ENCODE measurements at places on chromosomes 3 and 15.

DNA sequence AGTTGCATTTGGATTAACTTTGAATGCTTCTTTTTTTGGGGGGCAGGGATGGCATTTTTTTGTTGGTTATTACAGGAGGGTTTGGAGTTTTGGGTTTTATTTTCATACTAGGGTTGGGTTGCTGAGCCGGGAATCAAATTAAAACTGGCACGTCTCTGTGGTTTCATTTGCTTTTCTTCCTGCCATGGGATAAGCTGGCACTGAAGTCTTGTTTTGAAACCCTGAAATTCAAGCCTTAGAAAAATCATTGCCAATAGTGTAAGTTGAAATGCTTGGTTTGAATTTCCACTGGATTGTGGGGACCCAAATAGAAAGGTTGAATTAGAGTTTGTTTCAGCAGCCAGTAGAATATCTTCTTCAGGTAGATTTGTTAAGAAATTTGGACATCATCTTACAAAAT, 193.1 kb upstream of the DCBLD2 start:
- DNase-seq = no peak

DNA sequence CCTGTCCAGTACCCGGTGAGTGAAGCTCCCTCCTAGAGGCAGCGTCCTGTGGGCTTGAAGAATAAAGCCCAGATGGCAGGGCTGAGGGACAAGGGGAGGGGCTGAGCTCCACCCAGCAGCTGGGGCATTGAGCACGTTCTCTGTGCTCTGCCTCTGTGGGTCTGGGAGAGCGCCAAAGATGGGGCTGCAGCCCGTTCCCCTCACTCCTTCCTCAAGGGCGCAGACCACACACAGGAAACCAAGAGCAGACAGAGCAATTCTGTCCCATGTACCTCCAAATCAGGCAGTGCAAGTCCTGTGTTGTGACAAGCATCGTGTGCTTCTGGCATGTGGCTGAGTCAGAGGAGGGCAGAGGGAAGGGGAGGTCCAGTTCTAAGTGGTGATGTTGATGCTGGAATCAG, 15.7 kb upstream of the KIF23 start:
- DNase-seq = no peak

DNA sequence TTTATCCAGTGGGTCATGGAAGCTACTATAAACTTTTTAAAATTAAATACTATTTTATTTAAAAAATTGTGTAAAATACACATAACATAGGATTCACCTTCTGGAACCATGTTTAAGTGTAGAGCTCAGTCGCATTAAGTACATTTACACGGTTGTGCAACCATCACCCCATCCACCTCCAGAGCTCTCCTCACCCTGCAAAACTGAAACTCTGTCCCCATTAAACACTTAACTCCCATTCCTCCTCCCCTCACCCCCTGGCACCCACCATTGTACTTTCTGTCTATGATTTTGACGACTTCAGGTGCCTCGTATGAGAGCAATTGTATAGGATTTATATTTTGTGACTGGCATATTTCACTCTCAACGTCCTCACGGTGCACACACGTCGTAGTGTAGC, 70.7 kb downstream of the APBA2 start:
- no peak for DNase-seq

DNA sequence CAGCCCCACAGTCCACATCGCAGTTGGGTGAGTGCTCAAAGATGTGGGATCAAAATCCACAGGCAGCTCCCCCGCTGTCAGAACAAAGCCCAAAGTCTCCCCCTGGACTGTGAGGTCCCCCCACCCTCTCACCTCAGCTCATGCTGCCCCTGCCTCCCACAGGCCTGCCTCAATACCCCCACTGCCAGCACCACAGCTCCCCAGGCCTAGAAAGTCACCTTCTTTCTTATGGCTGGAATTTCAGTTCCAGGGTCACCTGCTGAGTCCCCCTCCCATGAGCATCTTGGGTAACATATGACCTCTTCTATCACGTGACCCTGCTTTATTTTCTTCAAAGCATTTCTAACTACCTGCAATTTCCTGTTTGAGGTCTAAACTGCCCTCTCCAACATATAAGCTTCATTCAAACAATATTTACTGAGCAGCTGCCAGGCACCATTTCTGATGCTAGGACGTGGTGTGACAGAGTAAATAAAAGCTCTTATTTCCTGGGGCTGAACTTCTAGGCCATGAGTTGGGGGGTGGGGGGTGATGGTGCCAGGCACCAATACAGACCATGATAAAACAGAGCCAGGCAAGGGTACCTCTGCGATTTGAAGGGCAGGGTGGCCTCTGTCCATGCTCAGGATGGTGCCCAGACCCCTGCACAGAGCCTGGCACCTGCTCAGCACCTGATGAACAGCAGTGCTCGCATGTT, 2.4 kb upstream of the TMEM89 start:
- no peak for DNase-seq

GRCh38 chr3:105907777-105908176, 39.0 kb upstream of the CBLB start:
- DNase-seq = no peak

- DNase-seq = no peak
Measured at GRCh38 chr3:151011427-151011826, 38.9 kb upstream of the CLRN1 start.

DNA sequence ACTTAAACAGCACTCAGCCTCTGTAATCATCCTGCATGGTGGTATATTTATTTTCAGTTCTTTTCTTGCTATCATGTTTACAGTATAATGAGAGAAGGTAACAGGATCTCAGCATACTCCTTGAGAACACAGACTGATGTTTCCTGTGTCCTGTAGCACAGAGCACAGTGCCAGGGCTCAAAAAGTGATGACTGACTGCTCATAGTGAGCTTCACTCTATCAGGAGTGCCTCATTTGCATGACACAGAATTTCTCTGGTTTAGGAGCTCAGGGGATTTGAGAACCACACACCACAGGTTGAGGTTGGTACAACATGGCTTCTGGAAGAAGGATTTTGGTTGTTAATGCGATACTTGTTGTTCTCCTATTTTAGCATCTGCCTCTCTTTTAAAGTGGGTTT, 68.5 kb upstream of the SLC2A2 start:
- no peak for DNase-seq

- DNase-seq = no peak
Measured at GRCh38 chr15:71656425-71656824, 153.9 kb upstream of the NR2E3 start.

DNA sequence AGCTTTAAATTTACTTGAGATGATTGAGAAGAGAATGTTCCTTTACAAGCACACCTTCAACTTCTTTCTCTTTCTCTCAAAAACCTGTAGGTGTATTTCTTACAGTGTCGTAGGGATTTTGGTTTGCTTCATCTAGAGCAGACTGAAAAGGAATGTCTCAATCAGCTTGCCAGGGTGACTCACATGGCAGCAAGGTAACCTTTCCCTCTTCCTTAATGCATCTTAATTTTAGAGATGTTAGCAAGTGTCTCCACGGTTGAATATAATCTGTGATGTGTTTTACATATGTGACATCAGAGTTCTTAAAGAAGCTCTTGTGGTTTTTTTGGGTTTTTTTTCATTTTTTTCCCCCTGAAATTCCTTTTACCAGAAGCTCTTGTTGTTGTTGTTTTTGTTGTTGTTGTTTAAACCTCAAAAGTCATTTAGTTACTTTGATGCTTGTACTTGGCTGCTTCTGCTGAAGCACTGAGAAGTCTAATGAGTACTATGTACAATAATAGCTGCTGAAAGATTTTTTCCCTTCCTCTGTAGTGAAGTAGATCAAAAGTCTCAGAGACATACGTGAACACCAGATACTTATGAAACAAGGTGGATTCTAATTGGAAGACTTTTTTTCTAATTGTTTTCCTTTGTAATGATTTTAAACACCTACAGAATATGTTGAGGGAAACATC, 83.1 kb downstream of the RETNLB start:
- DNase-seq = no peak

DNA sequence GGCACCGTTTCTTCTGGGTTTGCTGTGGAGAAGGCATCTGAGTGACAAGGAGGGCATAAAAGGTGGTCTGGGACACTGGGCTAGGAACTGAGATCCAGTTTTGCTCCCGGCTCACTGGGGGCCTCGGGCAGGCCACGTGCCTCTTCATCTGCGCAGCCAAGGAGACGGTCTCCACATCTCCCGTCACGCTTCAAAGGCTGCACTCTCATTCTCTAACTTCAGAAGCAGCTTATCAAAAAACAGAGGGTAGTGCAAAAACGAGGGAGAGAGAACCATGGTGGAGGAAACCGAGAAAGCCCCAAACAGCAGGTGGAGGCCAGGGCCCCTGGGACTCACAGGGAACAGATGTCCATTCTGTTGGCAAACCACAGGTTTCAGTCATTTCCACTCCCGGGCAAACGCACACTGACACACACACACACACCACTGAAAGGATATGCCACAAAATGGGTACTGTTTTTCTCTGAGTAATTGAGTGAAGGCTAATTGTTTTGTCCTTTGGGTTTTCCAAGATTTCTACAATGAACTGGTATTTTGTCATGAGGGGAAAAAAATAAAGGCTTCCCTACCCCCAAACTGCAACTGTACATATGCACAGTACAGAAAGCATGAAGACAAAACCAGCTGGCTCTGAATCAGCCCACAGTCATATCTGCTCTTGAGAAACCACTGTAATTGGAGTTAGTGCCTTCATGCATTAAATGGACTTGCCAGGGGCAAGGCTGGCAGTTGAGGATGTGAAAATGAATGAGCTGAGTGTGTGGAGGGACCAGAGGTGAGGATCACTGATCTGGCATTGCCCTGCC, 71.9 kb downstream of the MGLL start:
- DNase-seq = peak; percentile 70

DNA sequence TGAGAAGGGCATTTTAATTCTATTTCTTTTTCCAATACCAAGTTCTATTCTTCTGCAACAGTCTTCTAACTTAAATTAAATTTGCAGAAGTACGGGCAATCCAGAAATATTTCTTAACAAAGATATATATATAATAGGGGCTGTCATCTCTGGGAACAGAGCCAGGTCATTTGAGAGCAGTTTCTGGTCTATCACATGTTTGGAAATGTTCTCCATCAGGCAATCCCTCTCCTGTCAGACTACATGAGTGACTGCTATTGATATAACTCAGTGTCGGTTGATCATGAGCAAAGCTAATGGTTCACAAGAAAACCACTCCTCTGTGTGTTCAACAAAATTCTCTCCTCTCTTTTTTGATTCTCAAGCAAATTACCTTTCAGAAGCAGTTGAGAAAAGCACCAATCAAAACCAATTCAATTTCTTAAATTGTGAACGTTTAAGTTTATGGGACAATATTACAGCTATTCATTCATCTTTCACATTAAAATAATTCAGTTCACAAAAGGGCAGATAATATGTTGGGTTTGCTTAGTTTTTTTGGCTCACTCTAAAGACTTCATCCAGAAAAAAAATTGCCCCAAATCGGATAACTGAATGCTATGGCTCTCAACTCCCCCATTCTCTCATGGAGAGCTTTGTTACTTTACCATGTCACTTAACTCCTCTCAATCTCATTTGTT, 152.9 kb upstream of the TGFBR2 start:
- no peak for DNase-seq

- DNase-seq = no peak
Measured at GRCh38 chr15:47822048-47822447, 104.7 kb downstream of the SEMA6D start.

GRCh38 chr3:73674280-73674679, 49.5 kb upstream of the PDZRN3 start:
- no peak for DNase-seq
